ENCODE measurements at places on chromosomes 16 and 17.
A peak's percentile ranks its signal among the peaks of the same experiment; 100 is the strongest.

GRCh38 chr16:2798723-2799204 is 494 bp downstream of the PRSS41 start:
- no peak for DNase-seq

DNA sequence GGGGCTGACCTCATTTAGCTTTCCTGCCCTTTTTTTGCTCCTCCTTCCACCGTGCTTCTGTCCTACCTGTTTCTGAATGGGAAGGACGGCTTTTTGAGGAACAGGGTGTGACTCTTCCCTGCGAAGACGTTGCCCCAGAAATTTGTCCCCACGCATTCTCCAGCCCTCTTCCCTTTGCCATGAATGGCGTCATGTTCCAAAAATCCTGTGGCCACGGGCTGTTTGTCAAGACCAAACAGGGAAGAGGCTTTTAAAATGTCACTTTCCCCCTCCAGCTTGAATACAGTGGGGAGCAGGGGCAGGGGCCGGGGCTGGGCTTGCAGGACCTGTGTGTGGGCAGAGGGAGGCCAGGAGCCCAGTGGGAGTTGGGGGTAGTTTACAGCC is 13.9 kb downstream of the MPRIP start:
- no peak for DNase-seq

DNA sequence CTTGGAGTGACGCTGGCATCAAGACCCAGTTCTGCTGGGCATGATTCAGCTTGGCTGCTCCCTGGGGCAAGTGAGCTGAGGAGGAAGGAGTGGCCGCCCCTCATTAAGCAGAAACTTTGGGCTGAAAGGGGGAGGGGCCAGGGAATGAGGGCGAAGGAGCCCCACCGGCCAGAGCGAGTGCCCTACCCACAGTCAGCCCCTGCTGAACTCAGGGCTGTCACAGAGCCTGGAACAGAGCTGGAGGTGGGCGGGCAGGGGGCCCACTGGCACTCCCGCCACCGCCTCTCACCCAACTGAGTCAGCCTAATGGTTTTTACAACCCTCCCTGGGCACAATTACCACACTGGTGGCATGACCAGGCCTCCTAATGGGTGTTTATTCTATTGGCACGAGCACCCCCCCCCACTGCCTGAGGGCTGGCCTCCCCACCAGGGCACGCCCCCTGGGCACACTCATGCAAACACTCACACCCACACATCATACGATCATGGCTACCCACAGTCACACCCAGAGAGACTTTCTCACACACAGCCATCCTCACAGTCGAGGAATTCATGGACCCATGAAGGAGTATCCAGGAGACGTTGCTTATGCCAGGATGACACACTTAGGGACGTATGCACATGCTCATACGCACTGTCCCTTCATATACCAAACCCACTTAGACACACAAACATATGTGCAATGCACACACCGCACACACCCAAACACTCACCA is 19.2 kb downstream of the UNC119 start:
- no peak for DNase-seq

DNA sequence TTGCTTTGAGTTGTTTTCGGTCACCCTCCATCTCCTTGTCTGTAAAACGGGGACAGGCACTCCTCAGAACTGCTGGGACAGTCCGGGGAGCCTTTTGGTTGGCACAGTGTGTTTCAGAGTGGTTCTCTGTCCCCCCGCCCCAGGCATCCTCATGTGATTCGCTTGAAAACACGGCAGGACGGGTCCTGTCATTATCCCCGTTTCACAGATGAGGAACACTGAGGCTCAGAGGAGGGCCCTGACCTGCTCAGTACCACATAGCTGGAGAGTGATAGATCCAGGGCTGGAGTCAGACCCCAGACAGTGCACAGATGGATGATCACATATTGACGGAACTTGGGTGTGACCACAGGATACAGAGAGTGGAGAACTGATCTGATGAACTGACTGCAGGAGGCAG is 13.5 kb upstream of the ADGRG1 start:
- no peak for DNase-seq

DNA sequence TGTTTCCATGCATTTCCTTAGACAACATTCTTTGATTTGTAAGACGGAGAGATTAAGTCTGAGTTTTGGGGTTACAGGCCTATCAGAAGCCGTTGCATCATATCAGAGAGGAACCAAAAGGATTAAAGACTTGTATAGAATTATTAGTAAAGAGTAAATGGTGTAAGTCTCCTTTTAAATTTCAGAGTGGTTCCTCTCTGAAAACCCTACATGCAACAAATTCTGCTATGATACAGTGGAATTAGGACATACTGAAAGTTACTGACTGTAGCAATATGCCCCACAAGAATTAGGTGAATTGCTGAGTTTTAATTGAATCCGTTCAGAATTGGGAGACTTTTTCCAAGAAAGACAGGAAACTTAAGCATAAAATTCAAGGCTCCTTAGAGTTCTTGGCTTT is 221.6 kb downstream of the FTO start:
- DNase-seq = no peak

DNA sequence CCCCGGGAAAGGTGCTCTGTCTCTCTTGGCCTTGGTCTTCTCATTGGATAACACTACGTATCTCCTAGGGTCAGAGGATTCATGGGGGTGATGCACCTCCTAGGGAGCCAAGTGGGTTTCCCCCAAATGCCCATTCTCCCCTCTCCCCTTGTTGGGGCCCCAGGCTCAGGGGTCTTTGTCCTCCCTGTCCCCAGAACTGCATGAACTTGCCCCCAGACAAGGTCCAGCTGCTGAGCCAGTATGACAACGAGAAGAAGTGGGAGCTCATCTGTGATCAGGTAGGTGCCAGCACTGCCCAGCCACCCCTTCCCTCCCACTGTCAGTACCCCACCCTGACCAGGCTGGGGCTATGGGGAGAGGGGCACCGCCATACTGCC is 8.7 kb downstream of the FMNL1 start:
- DNase-seq = no peak

GRCh38 chr16:1225051-1225451 is at the start of gene TPSG1:
TPSG1 (minus strand) TSS chr16:1225268; CDS start chr16:1225252, 16 bp downstream.
- no peak for DNase-seq

DNA sequence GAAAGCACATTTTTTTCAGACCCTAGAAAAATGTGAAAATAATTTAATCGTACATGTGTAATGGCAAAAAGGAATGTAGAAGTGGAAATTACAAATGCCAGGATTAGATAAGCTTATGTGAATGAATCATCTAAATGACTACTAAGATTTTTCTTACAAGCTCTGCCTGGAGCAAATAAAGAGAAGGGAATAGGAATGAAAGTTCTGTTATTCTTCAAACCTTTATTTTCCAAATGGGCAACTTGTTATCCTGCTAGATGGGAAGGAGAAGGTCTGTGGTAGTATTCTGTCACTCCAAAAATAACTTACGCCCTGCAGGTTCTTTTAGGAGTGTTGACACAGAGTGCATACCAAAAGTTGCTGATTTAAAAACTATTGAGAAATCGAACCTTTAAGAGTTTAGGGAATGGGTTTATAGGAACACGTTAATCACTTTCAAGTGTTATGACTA is 9.7 kb downstream of the CTCF start:
- DNase-seq = no peak

GRCh38 chr16:89313583-89313982 is 96.1 kb downstream of the ZNF778 start:
- no peak for DNase-seq

DNA sequence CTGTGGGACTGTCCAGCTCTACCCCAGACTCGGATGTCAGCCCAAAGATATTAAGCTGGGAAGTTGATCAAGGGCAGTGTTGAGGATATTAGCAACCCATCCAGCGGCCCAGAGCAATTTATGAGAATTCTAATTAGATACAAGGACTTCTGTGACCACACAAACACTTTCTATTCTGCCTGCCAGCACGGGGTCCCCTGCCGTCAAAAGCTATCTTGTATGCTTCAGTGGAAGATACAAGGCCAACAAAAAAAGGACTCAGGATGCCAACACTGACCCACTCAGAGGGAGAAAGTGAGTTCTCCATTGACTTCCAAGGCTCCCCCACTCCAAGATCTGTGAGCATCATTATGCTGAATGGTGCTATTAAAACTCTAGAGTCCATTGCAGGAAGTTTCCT is 390.7 kb downstream of the GRIN2A start:
- no peak for DNase-seq

DNA sequence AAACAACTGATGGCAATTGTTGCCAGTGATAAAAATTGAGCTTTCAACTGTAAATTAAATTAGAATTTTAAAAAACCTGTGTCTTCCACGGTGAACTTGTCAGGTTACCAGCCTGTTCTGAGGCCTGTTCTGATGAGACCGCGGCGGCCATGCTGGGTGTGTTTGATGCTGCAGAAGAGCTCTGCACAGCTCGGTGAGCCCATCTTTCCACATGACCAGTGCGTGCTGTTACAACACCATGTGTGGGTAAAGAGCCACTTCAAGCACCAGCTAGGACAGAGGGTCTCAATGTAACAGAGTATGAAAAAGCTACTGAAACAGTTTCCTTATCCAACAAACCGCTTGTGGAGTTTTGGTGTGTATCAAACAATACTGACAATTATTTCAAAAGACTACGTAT is 48.5 kb downstream of the RPTOR start:
- DNase-seq = no peak

DNA sequence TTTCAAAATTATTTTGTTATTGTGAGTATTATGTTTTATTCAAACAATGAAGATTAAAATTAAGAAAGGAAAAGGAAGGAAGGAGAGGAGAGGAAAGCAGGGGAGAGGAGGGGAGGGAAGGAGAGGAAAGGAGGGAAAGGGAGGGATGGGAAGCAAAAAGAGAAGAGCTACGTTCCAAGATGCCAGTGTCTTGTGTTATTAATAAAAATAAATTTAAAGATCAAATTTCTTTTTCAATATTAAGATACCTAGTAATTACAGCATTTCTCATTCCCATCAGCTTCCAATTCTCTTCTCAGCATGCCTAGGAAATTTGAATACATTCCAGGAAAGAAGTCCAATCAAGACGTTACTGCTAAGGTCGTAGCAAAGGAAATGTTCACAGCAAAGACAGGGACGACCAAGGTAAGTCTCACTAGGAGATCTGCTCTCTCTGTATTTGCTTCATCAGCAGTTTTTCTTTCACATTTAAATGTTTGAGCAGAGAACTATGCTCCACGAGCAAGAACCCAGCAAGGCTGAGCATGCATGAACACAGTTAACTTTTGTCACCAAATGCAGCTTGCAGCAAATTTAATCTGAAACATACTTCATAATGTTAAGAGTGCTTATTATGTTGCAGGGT is 63.3 kb upstream of the HLF start:
- DNase-seq = no peak

- DNase-seq = no peak
Measured at GRCh38 chr16:66439051-66439730, 12.1 kb downstream of the BEAN1 start.

- DNase-seq = peak; percentile 85
Measured at GRCh38 chr17:41647940-41648410, 23.6 kb upstream of the KRT17 start.

DNA sequence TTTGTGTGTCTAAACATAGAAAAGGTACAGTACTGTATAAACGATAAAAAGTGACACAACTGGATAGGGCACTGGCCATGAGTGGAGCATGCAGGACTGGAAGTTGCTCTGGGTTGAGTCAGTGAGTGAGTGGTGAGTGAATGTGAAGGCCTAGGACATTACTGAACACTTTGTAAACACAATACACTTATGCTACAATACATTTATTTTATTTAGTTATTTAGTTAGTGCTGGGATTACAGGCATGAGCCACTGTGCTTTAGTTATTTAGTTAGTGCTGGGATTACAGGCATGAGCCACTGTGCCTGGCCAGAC is 4.6 kb downstream of the CFAP20 start:
- DNase-seq = no peak

- no peak for DNase-seq
Measured at GRCh38 chr16:2842340-2843000, 12.4 kb downstream of the ZG16B start.

DNA sequence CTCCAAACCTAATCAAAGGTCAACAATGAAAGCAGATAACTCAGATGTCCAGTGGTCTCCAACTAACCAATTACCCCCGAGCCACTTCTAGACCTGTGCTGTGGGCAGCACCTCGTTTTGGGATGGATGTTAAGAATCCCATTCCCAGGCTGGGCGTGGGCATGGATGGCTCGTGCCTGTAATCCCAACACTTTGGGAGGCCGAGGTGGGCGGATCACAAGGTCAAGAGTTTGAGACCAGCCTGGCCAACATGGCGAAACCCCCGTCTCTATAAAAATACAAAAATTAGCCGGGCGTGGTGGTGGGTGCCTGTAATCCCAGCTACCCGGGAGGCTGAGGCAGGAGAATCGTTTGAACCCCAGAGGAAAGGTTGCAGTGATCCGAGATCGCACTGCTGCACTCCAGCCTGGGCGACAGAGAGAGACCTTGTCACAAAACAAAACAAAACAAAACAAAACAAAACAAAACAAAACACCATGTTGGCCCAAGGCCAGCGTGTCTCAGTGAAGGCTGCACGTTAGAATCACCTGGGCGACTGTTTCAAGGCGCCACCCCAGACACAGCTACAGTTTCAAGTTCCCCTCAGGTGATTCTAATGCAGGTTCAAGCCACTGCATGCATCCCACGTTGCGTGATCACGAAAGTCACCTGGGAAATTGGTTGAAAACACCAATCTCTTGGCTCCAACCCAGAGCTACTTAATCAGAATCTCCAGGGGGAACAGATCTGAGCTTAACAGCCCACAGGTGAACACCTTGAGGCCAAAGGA is 21.3 kb downstream of the COX4I1 start:
- no peak for DNase-seq

DNA sequence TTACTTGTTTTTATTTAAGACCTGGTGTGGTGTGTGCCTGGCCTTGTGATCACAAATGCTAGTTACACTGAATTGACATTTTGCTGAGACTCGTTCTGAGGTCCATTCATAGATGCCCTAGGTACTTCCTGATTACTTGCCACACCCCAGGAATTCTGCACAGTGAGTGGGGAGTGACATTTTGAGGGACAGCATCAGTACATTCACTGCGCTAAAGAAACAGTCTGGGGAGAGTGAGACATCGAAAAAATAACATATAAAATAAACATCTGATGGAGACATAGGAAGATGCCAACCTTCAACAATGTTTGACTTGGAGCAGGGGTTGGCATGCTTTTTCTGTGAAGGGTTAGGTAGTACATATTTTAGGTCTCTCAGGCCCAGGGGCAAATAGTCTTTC is 30.4 kb downstream of the ABCC1 start:
- no peak for DNase-seq

DNA sequence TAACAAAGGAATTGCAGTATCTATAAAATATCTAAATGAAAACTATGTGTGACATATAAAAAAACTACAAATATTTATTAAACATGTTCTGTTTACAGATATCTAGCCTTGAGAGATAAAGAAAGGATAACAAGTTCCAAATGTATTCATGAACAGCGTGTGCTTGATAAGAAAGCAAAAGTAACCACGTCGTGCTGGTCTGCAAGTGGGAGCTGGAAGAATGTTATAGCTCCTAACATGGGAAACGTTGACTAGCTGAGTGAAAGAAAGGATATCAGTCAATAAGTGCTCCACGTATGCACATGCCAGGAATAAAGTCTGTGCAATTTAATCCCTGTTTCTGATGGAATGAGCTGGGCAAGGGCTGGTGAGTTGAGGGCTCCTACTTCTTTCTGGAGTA is 71.2 kb upstream of the CDYL2 start:
- no peak for DNase-seq

Measured in right renal pelvis (tissue), 4 donors.